ENCODE measurements at places on chromosomes 4 and X.

DNA sequence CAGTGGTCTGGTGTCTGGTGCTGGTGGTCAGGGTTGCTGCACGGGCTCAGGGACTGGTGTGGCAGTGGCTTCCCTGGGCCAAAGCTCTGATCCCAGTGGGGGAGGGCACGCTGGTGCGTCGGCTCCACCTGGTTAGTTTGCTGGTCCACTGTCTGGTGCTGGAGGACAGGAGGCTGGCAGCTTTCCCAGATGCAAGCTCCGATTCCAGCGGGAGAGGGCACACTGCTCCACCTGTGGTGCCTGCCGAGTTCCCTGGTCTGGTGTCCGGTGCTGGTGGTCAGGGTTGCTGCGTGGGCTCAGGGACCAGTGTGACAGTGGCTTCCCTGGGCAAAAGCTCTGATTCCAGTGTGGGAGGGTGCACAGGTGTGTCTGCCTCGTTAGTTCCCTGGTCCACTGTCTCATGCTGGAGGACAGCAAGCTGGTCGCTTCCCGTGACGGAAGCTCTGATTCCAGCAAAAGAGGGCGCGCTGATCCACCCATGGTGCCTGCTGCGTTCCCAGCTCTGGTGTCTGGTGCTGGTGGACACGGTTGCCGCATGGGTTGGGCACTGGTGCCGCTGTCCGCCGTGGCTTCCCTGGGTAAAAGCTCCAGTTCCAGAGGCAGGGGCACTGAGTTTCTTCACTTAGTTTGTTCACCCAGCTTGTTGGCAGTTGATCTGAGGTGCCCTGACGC lies 5.8 kb downstream of the VMA21 start:
- no peak for DNase-seq

GRCh38 chr4:16827794-16828724 lies 70.4 kb downstream of the LDB2 start:
- no peak for DNase-seq

- no peak for DNase-seq
These were observed 83.2 kb upstream of the PLAC8 start for GRCh38 chr4:83197555-83198235.

DNA sequence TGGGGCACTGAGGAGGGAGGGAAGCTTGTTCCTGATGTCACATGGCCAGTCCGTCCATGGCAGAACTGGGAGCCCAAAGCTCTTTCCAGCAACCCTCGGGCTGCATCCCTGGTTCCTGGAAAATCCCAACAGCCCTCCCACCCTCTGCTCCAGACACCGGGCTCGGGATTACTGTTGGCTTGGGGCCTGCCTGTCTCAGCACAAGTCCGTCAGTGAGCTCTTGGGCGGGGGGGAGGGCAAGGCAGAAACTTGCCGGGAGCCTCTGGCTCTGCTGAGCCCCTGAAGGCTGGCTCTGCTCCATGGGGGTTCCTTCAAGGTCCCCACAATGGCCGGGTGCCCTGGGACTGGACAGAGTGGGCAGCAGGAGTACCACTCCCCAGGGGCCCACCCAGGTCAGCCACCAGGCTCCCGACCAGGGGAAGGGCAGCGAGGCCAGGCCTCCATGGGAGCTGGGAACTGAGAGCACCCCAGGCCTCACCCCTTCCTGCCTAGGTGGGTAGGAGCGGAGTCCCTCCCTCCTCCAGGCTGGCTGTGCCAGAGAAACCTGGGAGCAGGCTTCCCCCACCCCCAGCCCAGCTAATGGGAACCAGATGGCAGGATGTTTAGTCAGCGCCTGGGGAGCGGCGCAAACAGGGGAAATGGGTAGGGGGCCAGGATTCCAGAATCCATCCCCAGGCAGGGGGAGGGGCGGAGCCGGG lies 6.4 kb upstream of the HAUS7 start:
- no peak for DNase-seq

- no peak for DNase-seq
These were observed 6.1 kb upstream of the SPATA18 start for GRCh38 chr4:52045028-52045427.

GRCh38 chr4:177107288-177107921 lies 202.3 kb upstream of the NEIL3 start:
- no peak for DNase-seq

DNA sequence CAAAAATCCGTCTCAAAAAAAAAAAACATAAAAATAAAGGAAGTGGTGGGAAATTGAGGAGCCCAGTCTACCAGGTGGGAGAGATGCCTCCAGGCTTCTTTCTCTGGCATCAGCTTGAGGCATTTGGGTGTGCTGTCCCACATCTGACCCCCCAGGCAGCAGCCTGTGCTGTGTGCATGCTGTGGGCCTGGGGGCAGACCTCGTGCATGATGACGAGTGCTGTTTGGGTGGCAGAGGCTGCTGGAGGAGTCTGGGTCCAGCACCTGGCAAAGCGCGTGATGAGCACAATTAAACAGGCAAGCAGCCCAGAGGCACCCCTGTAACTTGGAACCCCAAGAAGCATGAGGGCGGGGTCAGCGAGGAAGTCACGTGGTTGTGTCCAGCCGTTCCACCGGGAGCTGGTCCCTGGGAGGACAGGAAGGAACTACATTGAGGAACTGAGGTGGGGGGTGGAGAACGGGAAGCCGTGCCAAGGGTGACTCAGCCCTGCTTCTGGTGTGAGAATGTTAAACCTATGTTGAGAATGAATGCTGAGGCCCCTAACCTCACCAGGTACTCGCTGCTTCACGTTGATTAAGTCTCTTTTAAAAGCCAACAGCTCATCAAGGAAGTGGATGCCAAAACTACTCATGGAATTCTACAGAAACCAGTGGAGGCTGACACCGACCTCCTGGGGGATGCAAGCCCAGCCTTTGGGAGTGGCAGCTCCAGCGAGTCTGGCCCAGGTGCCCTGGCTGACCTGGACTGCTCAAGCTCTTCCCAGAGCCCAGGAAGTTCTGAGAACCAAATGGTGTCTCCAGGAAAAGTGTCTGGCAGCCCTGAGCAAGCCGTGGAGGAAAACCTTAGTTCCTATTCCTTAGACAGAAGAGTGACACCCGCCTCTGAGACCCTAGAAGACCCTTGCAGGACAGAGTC lies 6.1 kb downstream of the TACC3 start:
- no peak for DNase-seq

- no peak for DNase-seq
These were observed 4.3 kb downstream of the TMPRSS11E start for GRCh38 chr4:68451246-68452211.

Data from esophagus squamous epithelium (tissue), 5 donors.